ENCODE measurements at places on chromosomes 7 and 10.

DNA sequence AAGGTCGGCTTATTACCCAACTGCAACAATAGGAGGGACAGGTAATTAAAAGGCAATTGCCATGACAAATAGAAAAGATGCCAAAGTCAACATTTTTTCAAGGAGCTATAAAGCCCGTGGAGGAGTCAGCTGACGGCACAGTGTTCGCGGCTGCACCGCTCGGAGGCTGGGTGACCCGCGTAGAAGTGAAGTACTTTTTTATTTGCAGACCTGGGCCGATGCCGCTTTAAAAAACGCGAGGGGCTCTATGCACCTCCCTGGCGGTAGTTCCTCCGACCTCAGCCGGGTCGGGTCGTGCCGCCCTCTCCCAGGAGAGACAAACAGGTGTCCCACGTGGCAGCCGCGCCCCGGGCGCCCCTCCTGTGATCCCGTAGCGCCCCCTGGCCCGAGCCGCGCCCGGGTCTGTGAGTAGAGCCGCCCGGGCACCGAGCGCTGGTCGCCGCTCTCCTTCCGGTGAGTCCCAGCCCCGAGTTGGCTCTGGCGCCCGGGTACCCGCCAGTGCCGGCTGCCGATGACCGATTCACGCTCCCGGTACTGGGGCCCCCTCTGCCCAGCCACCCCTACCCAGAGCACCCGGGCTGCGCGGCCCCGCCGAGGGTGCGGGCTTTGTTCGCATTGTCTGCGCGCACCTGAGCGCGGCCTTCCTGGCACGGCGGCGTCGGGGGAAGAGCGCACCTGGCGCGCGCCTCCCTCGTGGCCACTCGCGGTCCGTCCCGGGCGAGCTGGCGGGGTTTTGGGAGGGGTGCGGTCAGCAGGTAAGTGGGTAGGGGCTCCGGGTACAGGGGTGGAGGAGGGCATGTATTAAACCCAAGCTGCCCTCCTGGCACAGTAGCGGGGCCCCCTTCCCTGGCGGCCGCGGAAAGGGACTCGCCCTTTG is at the start of gene VWA2:
TSS of gene VWA2 (plus strand) at position 138 of the 877 bp plus-strand sequence. CDS start 9,460 bp downstream, outside the sequence.
- peak; percentile 6 for DNase-seq

- no peak for DNase-seq
Observed at GRCh38 chr10:43667761-43668386, 19.2 kb upstream of the ZNF32 start.

DNA sequence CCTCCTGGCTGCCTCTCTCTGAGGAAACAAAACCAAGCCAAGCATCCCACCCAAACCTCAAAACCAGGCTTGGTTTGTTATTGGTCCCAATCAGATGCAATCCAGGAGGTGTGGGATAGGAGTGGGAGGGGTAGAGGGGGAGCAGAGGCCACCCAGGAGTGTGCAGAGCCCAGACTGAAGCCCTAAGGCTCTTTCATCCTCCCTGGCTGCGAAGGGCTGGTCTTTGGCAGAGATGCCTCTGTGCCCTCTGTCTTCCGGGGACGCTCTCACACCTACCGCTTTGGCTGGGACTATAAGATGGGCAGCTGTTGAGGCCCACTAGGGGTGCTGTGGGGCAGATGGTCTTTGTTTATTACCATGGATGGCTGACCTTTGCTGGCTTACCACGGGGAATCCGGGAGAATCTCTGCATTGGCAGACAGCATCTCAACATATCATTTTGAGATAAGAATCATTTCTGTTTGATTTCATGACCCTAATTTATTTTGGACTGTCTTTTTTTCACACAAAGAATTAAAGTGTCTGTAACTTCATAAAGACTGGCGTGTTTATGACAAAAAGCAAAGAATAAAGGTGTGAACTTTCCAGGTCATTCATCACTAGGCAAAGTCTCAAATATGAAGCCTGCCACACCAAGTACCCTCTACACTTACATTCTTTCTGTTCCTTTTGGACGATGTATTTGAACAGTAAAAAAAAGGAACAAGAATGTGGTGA is 6.5 kb upstream of the DENND2A start:
- DNase-seq: peak; percentile 38

GRCh38 chr7:92228100-92228499 is 17.6 kb downstream of the KRIT1 start:
- DNase-seq: no peak

- no peak for DNase-seq
Observed at GRCh38 chr7:155203882-155204691, 93.6 kb upstream of the INSIG1 start.

DNA sequence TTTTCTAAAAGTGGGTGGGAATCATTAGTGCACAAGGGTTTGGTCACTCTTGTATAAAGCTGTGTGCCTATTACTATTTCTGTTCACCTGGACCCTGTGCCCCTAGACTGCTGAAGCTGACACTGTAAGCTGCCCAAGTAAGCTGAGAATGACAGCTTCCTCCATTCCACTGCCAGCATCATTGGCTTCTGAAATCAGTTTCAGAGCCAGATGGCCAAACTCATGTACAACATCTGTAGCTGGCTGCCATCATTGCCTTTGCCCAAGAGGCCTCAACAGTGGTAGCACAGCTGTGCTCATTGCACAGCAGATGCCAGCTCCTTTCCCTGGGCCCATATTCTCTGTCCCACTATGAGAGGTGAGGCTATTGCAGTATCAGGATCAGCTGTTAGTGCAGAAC is 165.7 kb downstream of the CPEB3 start:
- DNase-seq: no peak

GRCh38 chr10:113846036-113846435 is 7.8 kb downstream of the DCLRE1A start:
- no peak for DNase-seq

DNA sequence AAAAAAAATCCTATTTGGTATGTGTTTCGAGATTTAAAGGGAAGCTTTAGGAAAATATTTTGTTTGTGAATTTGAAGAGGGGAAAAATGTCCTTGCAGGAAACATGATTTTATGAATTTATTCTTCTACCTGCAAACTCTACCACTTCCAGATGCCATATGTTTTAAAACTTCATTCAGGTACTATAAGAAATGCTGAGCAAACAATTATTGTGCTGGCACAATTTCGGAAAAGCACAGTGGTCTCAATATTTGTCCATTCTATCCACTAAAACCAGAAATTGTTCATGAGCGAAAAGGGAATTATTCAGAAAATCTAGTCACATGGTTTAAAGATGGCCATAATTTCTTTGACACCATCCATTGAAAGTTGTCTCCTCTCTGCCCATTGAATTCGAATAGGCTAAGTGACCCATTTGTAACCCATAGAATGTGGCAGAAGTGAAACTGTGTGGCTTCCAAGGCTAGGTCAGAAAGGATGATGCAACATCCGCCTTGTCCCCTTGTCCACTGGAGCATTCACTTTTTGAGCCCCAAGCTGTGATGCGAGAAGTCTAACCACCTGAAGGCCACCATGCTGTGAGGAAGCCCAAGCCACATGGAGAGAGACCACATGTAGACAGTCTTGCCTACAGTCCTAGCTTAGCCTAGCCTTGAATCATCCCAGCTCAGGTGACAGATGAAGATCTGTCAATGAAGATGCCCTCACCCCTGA is 189.8 kb upstream of the PRKCQ start:
- no peak for DNase-seq

- DNase-seq: no peak
Observed at GRCh38 chr10:44564361-44564760, 179.5 kb upstream of the CXCL12 start.

- DNase-seq: no peak
Observed at GRCh38 chr10:11506247-11506789, 105.1 kb downstream of the USP6NL start.

GRCh38 chr10:45599021-45599603 is 73.5 kb downstream of the ZFAND4 start:
- no peak for DNase-seq

DNA sequence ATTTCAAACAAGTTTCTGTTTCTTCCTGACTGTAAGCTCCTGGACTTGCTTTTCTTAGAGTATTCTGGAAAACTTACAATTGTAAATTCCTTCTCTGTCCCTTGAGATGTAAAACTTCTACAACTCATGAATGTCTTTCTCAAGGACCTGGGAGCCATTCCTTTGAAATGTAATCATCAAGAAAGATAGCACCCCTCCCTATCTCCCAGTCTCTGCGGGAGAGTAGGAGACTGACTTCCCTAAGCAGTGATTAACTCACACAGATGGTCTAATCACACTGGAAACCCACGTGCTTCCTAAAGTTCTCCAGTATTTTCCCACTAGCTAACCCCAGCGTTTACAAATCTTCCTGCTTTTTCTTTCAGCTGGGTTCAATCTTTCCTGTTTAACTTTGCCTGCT is 549.4 kb downstream of the SORCS1 start:
- DNase-seq: no peak

GRCh38 chr10:103576862-103577261 is 83.4 kb downstream of the NEURL1 start:
- no peak for DNase-seq

DNA sequence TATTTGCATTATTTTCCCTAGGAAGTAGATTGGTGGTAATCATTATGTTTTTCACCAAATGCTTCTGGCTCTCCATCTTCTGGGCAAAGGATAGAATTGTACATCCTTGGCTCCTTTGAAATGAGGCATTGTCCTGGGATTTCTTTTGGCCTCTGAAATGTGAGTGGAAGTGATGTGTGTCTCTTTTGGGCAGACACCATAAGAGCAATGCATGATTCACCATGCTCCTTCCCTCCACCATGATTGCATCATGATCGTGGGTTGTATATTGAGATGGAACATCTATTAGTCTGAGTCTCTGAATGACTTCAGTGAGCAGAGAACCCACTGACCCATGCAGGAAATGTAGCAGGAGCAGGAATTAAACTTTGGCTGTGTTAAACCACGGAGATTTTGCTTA is 49.2 kb downstream of the ADRA2A start:
- DNase-seq: no peak

DNA sequence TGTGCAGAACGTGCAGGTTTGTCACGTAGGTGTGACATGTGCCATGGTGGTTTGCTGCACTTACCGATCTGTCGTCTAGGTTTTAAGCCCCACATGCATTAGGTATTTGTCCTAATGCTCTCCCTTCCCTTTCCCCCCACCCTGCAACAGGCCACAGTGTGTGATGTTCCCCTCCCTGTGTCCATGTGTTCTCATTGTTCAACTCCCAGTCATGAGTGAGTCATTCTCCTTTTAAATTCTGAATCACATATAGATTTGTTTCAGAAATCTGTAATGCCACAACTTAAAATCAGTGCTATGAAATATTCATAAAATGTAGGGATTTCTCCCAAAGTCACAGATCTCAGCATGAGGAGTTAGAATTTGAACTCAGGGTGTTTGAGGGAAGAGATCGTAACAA is 552.5 kb upstream of the MBL2 start:
- no peak for DNase-seq

- no peak for DNase-seq
Observed at GRCh38 chr10:33414841-33415240, 80.4 kb upstream of the NRP1 start.

- no peak for DNase-seq
Observed at GRCh38 chr10:131830446-131831130, 70.2 kb upstream of the PPP2R2D start.

- DNase-seq: no peak
Observed at GRCh38 chr7:31747553-31747952, 60.5 kb downstream of the PPP1R17 start.

DNA sequence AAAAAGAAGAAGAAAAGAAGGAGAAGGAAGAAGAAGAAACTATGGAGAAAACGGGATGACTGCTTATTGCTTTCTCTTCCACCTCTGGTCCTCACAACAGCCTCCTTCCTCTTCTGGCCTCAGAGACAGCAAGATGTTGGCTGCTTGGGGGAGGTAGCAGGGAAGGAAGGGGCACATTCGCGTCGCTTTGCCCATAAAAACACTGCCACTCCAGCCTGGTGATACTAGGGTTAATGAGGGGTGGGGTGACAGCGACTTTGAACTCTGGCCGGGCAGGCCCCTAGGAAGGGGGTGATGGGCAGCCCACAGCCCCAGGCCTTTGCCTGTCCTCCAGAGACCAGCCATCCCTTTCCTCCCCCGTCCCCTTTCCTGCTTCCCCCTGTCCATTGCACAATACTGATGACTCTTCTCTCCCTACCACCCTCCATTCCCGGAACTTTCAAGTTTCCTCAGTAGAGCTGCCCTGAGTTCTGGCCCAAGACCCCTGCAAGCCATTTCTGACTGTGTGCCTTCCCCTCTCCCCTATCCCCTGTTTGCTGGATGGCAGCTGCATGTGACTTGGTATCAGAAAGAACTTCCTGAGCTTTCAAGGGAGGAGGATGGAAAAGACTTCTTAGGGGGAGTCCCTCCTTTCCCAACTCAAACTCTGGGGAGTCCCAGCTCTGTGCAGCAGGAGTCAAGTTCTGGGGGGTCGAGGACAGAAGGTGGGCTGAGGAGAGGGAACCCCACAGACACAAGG is 2.2 kb upstream of the CUEDC2 start:
- no peak for DNase-seq
